ENCODE measurements at places on chromosomes 2 and 18.

DNA sequence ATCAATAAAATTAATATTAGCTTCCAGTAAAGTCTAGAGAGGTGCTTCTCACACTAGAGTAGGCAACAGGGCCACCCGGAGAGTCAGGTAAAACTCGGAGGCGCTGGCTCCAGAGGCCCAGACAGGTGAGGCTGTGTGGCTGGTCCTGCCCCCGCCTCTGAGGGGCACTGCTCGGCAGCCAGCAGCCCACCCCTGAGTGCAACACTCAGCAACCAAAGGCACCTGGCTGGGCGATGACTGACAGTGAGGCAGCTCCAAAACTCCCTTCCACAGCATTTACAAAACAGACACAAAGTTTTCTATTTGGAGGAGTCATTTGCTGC, 138.8 kb upstream of the ID2 start:
- DNase-seq = peak; percentile 55

DNA sequence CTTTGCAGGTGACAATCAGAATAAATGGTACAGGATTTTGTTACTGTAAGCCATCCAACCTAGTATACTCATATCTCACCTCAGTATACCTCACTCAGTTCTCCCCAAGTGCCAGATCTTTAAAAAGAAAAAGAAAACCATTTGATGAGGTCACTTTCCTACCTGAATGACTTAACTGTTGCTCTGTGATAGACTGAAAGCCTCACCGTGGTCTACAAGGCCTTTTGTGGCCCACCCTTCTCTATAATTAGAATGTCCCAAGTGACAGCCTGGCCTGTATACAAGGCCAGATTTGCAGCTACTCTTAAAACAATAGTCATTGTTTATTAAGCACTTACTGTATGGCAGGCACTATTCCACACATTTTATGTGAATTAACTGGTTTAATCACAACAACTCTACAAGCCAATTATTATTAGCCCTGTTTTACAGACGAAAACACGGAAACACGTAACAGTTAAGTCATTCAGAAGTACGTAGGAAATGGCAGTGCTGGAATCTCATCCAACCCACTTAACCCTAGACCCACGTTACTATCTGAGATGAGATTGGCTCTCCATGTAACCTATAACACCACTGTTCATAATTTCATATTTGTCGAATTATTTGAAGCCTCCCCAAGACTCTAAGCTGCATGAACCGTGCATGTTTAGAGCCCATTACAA, 28.3 kb downstream of the PKP4 start:
- DNase-seq = no peak

DNA sequence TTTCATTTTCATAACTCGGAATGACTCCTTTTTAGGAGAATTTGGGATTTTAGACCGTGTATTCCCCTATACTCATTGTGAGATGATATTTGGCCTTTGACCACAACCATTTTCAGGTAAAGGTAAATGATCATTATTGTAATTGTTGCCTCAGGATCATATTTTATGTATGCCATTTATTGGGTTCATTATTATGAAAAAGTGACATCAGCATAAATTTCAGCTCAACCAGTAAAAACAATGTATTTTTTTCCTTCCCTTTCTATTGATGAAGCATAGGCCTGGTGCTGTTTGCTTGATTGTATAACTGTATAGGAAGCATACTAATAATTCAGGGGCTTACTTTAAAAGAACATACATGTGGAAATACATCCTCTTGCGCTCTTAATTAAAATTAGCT, 832.9 kb upstream of the FANCL start:
- DNase-seq = no peak

- DNase-seq = no peak
Observed at GRCh38 chr2:148640767-148641166, 3.8 kb upstream of the EPC2 start.

DNA sequence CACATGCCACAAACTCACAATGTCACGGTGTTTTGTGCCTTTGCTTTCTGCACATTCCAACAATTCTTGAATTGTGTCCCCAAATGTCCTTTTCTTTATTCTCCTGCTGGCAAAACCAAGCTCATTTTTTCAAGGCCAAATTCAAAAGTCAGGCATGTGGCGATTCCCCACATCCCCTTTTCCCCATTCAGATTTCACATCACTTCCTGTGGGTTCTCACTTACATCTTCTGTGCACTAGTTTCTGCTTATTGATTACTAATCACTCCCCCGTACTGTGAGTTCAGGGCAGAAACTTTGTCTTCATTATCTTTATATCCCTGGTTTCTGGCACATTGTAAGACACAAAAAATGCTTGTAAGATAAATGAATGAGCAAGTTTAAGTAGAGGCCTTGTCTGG, 69.2 kb downstream of the AP1S3 start:
- no peak for DNase-seq

DNA sequence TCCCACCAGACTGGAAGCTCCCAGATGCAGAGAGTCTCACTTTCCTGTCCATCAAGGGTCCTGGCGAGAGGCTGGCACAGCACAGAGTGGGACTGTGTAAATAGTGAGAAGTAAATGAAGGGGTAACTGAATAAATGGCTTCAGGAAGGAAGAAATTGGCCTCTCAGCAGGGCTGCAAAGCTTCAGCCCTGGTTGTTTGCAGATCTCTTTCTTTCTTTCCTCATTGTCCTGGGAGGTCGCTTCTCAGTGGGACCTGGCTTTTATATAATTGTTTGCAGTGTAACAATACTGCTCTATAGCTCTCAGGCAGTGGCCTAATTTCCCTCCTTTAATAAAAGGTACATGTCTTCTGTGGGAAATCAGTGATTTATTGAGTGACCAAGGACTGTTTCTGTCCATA, 74.9 kb upstream of the GPR45 start:
- DNase-seq = no peak

DNA sequence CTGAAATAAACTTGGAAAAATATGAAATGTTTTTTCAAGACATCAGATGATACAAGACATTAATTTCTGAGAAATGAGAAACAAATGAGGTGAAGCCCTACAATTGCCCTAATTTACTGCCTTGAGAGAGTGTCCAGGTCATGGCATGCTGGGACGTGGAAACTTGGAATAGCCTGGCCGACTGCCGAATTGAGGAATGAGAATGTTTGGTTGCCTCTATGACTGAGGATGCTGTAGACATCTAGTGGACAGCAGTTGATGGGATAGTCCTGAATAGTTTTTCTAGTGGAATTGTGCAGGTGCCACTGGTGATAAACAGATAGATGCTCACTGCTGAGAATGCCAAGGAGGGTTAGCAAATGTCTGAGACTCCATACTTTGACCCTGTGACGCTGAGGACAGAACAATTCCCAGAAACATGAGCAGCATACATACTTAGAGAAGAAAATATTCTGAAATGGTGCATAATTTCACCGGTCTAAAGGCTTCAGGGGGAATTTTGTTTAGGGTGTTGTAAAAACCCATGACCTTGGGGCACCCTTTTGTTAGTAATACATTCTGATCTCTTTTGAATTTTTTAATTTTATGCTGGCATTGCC, 56.5 kb upstream of the CWC22 start:
- DNase-seq = no peak

GRCh38 chr2:148582679-148583511, 61.7 kb upstream of the EPC2 start:
- no peak for DNase-seq

GRCh38 chr2:86185517-86186212, 9.6 kb downstream of the IMMT start:
- no peak for DNase-seq

GRCh38 chr18:63259567-63260379, 59.8 kb downstream of the BCL2 start:
- no peak for DNase-seq

DNA sequence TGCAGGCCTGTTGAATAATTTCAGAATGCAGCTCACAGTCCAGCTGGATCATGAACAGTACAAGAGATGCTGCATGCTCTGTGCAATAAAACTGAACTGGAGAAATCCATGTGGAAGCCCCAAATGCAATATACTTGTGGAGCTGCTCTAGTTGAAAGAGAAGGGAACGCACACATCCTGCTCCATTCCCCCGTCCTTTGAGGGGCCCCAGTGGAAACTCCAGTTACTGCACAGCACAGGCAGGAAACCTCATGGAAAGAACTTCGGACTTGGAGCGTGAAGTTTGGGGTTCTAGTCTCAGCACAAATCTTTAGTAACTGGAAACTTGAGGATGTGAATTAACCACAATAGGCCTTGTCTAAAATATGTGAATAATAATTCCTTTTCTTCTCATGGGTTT, 73.2 kb downstream of the PLA2R1 start:
- no peak for DNase-seq

DNA sequence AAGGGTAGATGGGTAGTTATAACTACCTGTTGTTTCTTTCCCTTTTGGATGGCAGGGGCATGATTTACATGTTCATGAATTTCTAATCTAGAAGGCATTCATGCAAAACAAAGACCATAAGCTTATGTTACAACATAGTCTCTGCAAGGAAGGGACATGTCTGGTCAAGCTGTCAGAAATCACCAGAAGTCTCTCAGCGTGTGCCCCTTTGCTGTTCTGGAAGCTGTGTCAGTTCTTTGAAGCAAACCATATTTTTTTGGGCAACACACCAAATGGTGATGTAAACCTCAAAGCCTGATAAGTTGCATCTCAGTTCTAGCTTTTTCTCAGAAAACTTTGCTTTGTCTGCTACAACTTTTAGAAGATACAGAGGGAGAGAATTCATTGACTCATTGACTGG, 173.5 kb upstream of the CTAGE1 start:
- no peak for DNase-seq

- DNase-seq = no peak
Observed at GRCh38 chr2:176291335-176291734, 22.1 kb downstream of the MTX2 start.

- no peak for DNase-seq
Observed at GRCh38 chr2:51795248-51795888, 763.4 kb upstream of the NRXN1 start.

- DNase-seq = peak; percentile 19
Observed at GRCh38 chr18:1092228-1092627, 187.6 kb downstream of the ADCYAP1 start.

- DNase-seq = peak; percentile 56
Observed at GRCh38 chr18:72530622-72531021, 13.5 kb downstream of the CBLN2 start.

DNA sequence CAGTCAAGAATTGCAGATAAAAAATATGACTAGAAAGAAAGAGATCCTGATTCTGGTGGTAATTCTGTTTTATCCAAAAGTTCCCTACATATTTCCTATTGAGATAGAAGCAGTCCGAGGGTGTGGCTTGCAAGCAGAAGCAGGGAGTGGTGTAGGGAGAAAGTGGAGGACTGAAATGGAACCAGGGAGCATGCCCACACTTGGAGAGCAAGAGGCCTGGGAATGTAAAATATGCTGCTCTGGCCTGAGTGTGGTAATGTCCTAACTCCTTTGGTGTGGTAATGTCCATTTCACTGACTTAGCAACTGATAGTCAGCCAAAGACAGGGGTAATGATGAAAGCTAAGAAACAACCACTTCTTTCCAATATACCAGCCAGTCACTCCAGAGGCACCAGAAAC, 30.1 kb upstream of the FMNL2 start:
- no peak for DNase-seq

DNA sequence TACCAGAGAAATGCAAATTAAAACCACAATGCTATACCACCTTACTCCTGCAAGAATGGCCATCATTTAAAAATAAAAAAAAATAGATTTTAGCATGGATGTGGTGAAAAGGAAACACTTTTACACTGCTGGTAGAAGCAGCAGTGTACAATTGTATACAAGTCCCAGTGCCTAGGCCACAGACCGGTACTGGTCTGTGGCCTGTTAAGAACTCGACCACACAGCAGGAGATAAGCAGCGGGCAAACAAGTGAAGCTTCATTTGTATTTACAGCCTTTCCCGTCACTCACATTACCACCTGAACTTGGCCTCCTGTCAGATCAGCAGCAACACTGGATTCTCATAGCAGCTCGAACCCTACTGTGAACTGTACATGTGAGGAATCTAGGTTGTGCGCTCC, 60.7 kb upstream of the DSC1 start:
- no peak for DNase-seq

GRCh38 chr18:26312199-26312598, 86.0 kb downstream of the TAF4B start:
- no peak for DNase-seq

GRCh38 chr18:48676756-48677368, 138.0 kb downstream of the CTIF start:
- DNase-seq = peak; percentile 64

GRCh38 chr2:217951521-217952247, 51.1 kb downstream of the TNS1 start:
- no peak for DNase-seq

DNA sequence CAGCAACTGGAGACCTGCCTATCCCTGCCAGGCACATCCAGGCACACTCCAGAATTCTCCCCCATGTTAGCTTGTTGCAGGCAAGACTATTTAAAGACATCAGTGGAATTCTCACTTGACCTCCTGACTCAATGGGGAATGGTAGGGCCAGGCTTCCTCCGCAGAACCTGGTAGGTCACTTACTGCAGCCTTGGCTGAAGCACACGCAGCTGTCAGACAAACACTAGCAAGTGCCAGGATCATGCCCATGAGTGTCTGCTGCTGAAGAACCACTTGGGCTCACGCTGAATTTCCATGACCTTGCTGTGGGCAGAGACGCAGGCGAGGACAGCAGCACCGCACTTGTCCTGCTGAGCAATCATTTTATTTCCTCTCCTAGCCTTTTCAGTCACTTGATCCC, 3.2 kb downstream of the LRRC30 start:
- no peak for DNase-seq

DNA sequence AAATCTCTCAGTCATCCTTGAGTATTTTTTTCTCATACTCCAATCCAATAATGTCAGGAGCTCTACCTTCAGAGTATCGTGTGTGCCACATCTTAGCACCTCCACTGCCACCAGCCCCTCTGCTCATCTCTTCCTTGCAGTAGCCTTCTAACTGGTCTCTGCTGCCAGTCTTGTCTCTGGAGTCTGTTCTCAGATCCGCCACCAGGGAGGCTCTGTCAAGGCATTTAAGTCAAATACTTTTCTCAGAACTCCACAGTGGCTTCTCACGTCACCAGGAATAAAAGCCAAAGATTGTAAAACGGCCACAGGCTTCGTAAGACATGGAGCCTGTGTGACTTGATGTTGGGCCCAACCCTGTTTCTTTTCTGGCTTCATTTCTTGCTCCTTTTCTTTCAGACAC, 7.1 kb downstream of the UNC50 start:
- DNase-seq = no peak

DNA sequence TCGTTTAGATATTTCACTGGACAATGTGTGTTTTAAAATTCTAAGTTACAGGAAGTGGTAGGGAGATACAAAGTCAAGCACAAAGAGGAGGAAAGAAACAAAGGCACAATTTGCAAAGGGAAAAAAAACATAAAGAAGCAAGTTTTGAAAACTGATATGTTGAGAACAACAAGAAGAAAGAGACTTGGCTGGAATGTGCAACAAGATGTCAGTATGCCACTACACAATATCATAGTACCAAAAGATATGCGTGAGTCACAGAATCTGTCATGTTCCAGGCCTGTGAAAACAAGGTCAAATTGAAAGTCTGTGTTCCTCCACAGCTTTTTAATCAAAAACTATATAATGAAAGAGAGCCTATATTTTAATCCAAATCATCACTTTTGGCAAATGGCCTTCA, 12.0 kb downstream of the EXOC6B start:
- DNase-seq = no peak

GRCh38 chr18:35633761-35634160, 52.2 kb downstream of the GALNT1 start:
- no peak for DNase-seq

Measured in MM.1S (cell line).